ENCODE measurements at places on chromosomes 1 and 21.

DNA sequence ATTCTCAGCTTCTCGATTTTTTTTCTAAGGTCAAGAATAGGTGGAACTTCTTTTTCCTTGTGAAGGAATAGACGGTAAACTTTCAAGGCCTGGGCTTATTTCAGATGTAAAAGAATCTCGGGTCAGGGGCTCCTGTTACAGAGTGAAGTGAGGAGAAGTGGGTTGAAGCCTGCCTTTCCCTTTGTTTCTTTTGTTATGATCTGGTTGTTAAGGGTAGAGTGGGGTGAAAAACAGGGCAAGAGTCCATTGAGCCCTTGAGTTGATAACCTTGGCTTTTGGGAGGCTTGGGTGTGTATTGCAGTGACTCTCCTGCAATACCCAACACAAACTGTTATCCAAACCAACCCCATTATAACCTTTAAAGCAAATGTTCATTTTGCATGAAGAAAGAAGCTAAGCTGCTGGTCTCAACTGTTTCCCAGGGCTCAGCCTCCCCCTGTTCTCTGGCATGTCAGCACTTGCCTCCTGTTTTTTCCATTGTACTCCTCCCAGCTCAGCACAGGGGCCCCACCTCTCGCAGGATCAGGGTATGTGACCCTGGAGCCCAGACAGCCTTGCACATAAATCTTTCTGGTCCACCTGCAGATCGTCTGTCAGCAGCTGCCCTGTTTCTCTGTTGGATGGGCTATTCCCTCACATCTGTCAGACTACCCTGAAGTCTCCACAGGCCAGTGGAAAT, 102.4 kb downstream of the CACHD1 start:
- no peak for DNase-seq

DNA sequence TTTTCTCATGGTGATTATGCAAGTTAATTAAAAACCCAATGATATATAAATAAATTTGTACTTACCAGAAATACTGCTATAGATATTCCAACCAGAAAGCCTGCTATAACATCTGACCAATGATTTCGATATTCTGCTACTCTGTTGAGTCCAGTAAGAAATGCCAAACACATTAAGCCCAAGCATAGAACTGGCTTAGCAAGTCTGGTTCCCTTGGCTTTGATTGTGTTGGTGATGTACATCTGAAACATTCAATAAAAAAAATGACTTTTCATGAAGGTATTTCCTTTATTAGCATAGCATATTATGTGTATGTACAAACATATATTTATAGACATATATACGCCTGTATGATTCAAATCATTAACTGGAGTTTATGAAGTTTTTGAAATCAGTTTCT, 82.8 kb downstream of the PLPPR5 start:
- DNase-seq, result peak; percentile 54

DNA sequence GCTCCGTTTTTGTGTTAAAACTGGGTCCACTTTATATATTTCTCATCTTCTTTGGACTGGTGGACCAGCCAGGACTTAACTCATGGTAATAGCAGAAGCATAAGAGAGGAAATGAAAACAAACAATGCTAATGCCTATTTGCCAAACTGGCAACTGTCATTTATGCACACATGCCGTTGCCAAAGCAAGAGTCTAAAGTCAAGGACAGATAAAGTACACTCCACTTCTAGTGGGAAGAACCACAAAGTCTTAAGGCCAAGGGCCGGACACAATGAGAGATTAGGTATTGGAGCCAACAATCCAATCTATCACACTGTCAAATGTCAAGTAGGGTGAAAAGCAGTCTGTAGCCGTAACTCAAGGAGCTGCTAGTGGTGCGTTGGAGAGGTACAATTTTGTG, 157.7 kb downstream of the LYPLAL1 start:
- no peak for DNase-seq

GRCh38 chr1:69777971-69778370, 210.2 kb downstream of the LRRC7 start:
- DNase-seq, result no peak

DNA sequence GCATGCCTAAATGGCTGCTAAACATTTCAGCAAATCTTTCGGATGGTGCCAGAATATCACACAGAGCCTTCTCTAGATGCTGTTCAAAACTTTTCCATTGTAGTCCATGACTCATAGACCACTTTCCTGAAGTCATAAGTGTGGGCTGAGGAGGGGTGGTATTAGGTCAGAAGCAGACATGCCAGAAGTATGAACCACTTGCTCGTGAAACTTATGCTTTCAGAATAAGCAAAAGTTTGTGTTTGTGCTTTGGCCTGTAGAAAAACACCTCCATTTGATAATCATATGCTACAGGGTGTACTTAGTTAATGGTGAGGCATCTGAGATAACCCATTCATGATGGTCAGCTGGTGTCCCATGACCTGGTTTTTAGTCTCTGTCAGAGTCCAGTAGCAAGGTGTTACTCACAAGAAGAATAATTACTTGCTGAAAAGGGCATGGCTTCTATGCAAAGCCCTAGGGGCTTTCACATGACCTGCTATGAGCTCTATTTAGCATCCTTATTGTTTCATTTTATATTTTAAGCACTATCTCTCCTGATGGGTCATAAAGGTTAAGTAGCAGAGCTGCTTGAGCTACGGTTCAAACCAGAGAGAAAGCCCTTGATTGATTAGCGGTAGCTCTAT, 183.1 kb upstream of the IVNS1ABP start:
- peak; percentile 93 for DNase-seq

DNA sequence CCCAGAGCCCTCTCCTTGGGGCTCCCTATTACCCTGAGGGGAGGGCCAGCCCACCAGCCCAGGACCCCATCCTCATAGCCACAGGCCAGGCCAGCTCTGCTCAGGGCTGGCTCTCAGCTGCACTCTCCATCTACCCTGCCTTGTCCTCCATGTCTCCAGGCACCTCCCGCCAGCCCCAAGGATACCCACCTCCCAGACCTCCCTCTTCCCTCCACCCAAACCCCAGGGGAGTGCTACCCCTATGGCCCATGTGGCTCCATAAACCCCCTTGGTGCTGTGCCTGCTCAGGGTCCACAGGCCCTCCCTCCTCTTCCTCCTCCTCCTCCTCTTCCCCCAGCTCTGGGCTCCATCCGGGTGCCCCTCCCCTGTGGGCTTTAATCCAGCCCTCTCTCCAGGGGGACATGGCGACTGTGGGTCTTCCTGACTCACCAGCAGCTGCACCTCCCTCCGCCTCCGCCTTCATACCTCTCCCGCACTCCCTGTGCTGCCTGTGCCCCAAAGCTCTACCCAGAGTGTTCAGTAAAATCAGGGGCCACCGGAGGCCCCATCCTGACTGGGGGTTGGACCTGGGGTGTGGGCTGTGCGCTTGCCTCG, 9.1 kb downstream of the YBEY start:
- peak; percentile 84 for DNase-seq

GRCh38 chr1:115648717-115649691, 7.2 kb downstream of the VANGL1 start:
- peak; percentile 40 for DNase-seq

DNA sequence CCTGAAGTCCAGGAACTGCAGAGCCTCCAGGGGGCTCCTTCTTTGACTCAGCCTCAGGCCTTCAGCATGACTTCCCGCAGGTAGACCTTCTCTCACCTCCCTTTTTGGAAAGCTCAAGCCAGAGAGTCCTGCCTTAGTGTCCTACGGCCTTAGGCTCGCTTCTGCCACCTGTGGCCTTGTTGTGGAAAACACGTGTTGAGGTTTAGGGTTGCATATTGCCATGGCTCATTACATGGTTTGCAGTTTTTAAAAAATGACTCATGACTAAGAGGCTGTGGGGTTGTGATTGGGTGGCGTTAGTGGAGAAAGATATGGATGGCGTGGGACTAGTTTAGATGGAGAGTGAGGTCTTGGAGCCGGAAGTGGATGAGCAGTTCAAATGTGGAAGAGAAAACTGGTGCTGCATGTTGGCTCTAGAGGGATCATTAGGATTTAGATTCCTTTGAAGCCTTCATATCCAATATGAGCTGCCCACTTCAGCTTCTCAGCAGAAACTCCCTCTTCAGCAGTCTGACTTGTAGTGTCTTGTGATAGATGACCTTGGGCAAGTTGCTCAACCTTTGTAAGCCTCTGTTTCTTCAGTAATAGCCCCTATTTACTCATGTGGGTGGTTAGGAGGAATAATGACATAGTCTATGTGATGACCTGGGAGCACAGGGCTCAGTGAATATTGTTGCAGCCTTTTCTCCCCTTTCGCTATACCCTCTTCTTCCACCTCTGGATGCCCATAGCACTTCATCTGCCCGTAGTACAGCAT, 6.5 kb upstream of the FGGY start:
- peak; percentile 54 for DNase-seq

- peak; percentile 77 for DNase-seq
These were observed 345.5 kb downstream of the SMYD3 start for GRCh38 chr1:246161626-246162025.

GRCh38 chr1:116006486-116006964, 30.2 kb downstream of the SLC22A15 start:
- DNase-seq, result no peak

DNA sequence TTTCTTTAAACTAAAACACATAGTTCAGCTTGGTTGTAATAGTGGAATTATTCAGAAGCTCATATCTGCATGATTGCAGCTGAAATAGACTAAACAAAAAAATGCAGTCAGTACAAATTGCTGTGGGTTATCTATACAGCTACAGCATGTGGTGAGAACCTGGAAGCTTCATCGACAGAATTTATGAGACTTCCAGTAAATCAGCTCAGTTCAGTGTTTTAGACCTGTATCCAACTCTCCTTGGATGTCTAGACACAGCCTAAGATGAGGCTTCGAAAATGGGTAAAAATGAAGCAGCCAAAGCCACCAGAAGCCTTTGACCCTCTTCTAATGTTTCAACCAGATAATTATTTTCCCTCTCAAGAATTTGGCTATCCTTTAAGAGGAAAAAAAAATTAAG, 127.1 kb upstream of the C1orf105 start:
- DNase-seq, result peak; percentile 59

GRCh38 chr1:223765719-223766340, 53.5 kb downstream of the CAPN2 start:
- DNase-seq, result no peak

DNA sequence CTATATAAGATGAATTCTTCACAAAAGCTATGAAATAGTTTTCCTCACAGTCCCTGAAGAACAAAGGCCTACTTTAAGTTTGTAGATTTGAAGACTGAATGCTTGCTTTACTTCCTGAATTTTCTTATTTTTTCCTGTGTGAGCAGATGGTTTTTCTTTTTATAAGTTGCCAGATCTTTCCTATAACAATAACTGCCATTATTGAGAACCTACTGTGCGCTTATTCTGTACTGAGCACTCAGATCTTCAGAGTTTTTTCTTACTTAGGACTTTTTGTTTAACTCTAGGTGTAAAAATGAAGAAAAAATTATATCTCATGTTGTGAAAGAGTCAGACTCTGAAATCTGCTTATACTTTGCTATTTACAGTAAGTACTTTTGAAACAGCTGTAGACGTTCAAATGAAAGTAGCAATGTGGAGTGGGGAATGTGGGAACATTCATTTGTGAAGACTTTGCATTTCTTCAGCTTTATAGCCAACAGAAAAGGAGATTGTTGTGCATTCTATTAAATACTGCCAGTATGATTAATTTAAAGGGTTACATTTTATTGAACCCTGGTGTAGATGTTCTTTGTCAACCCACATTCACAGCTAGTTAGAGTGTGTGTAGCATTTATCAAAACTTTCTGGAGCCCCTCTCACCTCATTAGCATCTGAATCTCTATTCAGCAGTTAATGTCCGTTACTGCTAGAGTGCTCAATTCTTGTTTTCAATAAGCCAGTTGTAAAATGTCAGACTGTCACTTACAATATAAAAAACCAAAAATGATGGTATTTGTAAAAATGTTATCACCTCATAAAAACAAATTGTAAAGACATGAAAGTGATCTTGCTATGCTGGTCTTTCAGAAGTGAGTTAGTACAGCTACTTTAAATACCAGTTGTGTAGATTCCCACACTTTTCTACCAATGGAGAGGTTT, 29.0 kb downstream of the NFIA start:
- DNase-seq, result no peak

DNA sequence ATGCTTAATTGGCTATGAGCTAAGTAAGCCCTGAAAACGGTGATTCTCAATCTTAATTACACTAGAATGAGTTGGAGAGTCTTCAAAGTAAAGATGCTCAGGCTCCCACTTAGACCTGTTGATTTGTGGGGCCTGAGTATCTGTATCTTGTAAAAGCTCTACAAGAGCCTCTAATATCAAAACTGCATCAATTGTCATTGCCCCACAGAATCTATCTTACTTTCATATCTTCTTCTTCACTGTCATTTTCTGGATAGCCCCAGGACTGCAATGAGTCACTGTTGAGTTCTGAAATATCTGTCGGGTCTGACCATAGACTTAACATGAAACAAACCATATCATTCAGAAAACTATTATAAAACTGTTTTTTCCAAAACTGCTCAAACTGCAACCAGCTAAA, 102.8 kb upstream of the SERTAD4 start:
- no peak for DNase-seq

DNA sequence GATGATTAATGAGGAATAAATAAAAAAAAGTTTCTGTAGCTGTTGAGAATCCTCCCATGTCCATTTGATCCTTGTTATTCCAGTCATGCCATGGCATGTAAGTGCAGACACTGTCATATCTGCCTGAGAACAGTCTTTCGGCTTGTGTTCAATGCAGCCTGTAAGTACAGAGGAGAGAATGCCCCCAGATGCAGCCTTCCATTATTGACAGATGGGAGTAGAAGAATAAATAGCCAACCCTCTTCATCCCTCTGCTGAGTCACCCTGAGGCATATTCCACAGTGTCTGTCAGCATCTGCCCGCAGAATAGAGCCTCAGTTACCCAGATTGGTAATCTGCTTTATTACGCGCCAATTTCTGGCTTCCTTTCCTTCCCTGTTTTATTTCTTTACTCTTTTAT, 139.4 kb downstream of the LRRC7 start:
- DNase-seq, result no peak

DNA sequence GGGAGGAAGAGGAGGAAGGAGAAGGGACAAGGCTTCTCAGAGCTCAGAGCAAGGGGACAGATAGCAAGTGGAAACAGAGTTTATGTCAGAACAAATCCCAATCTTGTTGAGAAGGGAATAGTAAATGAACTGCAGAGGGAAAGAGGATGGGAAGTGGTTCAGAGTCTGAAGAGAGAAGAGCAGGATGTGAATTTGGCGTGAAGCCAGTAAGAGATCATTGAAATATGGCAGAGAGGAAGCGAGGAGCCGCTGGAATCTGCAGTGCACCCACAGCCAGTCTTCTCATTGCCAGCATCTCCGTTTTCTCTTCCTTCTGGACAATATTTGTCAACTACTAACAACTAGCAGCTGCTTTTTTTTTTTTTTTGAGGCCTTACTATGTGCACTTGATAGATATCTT, 19.1 kb downstream of the OLFML3 start:
- DNase-seq, result peak; percentile 73

Measured in fibroblast of skin of right biceps (primary cell).